ENCODE measurements at places on chromosomes 12 and 14. TPM values are rescaled to one million over a fixed set of nuclear protein-coding genes. Genes with fewer than 3 reads are reported as not detected.

- DNase-seq = no peak
Measured at GRCh38 chr12:52229836-52230343, 3.2 kb upstream of the KRT7 start.

DNA sequence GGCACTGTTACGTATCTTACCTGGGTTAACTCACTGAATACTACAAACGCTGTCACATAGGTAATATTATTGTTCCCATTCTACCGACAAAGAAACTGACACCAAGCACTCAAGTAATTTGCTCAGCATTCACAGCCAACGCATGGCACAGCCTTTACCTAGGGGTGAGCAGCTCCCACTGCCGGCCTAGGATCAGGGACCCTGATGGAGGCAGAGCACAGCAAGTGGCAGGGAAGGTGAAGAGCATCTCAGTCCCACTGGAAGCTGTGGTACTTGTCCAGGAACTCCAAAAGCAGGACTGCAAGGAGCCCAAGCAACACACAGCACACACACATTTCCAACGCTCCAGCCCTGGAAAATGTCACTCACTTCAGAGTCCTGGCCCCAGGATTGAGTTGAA, 111.8 kb upstream of the CDKN3 start:
- no peak for DNase-seq

- peak; percentile 6 for DNase-seq
Measured at GRCh38 chr12:45122768-45123380, 72.0 kb upstream of the DBX2 start.

GRCh38 chr12:63382930-63383329, 231.9 kb upstream of the AVPR1A start:
- no peak for DNase-seq

DNA sequence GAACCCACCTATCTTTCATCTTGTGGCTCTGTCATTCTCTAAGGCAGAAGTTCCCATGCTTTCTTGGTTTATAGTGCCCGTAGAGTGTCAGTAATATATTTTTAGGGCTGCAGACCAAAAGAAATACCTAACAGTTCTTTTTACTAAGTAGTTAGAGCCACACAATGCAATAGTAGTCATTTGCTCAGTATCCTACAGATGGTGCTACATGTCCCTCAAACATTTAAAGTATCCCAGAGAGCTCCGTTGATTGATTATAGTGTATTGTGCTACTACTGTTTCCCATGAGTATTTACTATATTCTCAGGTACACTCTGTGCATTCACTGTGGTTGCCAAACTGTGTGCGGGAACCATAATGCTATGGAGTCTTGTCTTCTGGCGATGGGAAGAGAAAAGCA, 4.7 kb upstream of the PLBD1 start:
- no peak for DNase-seq

- DNase-seq = no peak
Measured at GRCh38 chr12:119088685-119089379, 89.9 kb upstream of the HSPB8 start.

DNA sequence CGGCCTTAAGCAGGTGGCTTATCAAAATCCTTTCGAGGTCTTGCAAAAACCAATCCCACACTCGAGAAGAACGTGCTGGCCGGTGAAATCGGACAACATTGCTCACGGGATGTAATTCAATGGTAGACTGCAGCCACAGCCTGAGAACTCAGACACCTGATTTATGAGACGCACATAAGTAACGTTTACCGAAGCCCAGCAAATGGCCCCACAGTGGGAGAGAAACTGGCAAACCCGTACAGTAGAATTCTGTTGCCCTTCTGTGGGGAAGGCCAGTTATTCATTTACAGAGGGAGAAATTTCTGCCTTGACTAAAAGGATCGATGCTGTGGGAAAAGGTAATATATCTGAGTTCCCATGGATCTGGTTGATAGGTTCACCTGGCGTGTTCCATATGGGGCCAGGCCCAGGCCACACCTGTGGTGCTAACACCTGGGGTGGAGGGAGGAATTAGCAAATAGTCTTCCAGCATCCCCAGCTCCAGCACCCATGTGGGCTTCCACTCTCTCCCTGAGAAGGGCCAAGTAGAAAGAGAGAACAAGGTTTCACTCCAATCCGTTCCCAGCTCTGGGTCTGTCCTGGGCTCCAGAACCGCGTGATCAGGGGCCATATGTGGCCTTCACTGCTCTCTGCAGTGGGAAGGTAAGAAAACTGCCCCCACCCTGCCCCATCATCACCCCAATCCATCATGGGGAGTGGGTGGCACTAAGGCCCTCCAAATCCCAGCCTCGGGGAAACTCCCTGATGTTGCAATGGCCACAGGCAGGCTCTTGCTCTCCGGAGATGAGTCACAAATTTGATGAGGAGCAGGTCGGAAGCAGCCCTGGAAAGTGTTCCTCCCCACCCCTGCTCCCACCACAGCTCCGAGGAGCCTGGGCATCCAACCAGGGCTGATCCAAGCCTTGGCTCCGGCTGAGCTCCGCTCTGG, 12.7 kb downstream of the BDKRB1 start:
- no peak for DNase-seq

GRCh38 chr12:122062832-122063693, 15.5 kb upstream of the MLXIP start:
- peak; percentile 43 for DNase-seq

DNA sequence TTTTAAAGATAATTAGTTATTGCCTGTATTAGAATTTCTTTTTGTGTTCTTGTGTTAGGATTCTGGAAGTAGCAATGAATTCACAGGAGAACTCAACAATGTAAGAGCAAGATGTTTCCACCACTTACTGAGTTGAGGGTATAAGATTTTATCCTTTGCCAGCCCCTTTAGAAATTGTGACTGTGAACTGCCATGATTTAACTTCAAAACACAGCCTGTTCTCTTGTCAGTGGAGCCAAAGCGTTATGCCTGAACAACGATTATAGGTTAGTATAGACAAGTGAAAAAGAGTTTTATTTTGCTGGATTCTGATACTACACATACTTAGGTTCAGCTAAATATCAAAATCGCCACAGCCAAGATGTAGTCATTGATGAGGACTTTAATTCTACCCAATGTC, 101.6 kb downstream of the CRADD start:
- DNase-seq = no peak

DNA sequence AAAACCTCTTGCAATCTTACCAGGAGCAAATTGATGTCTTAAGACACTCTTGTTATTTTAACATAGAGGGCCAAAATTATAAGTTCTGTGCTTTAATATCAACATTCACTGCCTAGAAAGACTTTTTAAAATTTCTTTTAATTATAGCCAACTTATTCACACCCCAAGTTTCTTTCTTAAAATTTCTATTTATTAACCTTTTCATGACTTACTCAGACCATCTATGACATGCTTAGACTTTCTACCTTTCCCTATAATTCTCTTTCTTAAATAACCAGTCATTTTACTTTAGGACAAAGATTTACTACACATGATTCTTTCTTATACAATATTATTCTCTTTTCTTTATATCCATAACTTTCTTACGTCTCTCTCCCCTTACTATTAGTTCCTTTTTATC, 220.4 kb downstream of the NUBPL start:
- no peak for DNase-seq

DNA sequence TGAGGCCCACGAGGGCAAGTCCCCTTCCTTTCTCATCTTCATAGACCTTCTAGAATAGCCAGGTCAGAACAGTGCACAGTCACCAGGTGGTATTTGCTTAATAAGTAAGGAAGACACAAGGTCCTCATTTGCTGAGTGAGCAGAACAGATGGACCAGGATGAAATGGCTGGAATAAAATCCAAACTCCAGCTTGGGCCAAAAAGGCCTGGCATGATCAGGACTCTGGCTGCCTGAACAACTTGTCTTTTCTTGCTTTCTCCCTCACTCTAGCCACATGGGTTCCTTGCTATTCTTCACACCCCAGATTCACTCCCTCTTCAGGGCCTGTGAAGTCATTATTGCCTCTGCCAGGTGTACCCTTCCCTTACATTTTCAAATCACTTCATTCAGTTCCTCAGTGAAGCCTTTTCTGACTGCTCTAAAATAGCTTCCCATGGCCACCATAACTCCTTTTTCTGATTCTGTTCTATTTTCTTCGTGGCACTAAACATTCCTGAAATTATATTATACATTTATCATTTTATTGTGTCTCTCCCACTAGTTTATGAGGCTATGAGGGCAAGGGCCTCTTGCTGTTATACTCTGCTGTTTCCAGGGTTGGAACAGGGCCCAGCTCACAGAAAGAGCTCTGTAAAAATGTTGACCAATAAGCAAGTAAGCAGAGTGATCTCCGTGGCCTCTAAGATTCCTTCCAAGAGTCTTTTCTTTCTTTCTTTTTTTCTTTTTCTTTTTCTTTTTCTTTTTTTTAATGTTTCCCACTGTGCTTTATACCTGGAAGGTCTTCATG, 150.8 kb downstream of the TTC8 start:
- DNase-seq = no peak

- DNase-seq = no peak
Measured at GRCh38 chr12:102950107-102950949, 7.1 kb upstream of the ASCL1 start.

DNA sequence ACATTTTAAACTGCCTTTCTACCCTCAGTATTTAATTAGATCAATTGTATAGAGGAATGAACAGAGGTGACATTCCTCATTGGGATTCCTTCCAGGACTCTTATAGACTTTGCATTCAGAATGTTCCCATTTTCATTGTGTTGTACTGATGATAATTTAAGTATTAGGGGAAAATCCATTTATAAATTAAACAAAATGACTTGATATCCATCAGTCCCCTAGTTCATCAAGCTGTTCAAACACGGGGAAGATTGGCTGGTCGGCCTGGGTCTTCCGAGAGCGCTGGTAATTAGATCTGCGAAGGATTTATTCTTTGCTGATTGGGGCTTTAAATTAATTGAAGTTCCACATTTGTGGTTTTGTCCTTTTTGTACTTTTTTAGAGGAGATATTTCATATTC, 274.0 kb downstream of the EGLN3 start:
- DNase-seq = no peak

DNA sequence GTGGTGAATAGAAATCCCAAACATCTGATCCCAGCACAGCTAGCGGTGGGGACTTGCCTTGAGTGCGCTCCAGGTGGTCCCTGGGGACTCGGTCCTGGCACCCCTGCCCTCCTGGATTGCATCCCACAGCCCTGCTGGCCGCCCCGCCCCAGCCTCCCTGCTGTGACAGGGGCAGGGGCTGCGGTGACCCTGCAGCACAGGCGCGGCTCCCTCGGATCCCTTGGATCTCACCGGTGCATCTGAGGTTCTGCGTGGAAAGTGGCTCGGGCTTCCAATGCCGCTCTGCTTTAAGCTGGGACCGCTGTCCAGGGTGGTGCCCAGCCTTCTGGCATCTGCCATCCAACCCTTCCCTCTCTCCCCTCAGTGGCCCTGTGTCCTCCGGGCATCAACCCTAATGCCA, 16.0 kb downstream of the ANKRD9 start:
- no peak for DNase-seq

GRCh38 chr12:84636801-84637290, 275.8 kb downstream of the SLC6A15 start:
- no peak for DNase-seq

DNA sequence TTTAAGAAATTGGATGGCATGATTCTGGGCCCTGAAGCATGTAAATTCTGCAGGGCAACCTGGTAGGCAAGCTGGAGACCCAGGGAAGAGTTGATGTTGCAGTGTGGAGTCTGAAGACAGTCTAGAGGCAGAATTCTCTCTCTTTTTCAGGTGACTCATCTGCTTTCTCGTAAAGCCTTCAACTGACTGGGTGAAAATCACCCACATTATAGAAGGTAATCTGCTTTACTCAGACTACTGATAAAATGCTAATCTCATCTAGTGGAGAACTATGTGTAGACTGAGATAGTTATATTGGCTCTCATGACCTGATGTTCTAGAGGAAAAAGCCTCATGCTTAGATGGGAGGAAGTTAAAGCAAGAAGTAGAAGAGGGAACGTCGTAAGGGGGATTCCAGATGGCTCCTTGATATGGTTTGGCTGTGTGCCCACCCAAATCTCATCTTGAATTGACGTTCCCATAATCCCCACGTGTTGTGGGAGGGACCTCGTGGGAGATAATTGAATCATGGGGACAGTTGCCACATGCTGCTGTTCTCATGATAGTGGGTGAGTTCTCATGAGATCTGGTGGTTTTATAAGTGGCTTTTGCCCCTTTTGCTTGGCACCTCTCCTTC, 723.8 kb downstream of the BCL11B start:
- no peak for DNase-seq

DNA sequence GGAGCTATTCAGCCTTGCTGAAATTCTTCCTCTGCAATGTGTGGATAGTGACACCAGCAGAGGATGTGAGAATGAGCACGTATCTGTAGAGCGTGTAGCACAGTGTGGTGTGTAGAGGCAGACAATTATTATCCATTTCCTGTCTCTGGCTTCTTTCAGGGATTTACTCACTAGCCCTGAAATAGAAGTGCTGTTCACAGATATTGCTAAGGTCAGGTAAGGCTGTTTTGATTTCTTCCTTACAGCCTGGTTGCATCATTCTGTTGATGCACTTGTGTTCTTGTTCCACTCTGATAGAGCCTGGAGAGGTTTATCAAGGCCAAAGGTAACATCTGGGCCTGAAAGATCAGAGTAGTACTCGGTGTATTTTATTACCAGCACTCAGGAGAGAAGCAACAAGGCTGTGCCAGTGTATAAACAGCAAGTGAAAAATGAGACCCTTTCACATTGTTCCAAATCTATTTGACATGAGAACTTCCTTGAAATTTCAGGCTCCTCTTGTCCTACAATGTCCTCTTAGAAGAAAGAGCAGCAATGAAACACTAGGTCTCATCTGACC, 16.7 kb downstream of the ARG2 start:
- DNase-seq = no peak

GRCh38 chr12:131643631-131644452, 67.0 kb upstream of the SFSWAP start:
- DNase-seq = no peak

- DNase-seq = no peak
Measured at GRCh38 chr12:5012337-5012736, 31.3 kb upstream of the KCNA5 start.

GRCh38 chr14:27190296-27190695, 592.5 kb upstream of the NOVA1 start:
- no peak for DNase-seq

- DNase-seq = no peak
Measured at GRCh38 chr12:94427501-94428381, 31.9 kb downstream of the CEP83 start.

GRCh38 chr12:68841717-68842116, 33.7 kb downstream of the MDM2 start:
- DNase-seq = no peak

Gene ASIC1
- total RNA-seq = not detected

Gene GCH1
- 15.3 TPM for total RNA-seq

Gene SPIC
- not detected for total RNA-seq

Gene RIC8B
- total RNA-seq = 5.7 TPM

Gene DCD
- total RNA-seq = not detected

Gene MUCL1
- total RNA-seq = not detected

Gene FOXG1
- not detected for total RNA-seq

Gene SCN8A
- 0.54 TPM for total RNA-seq

Gene GARIN6
- not detected for total RNA-seq

Gene MMP17
- 3.8 TPM for total RNA-seq

Gene GXYLT1
- total RNA-seq = 3.0 TPM

Gene SUOX
- total RNA-seq = 47.1 TPM

Gene BEGAIN
- total RNA-seq = 0.81 TPM

Gene KRT77
- not detected for total RNA-seq

Gene DNAL1
- 2.4 TPM for total RNA-seq

Gene MSRB3
- 75.9 TPM for total RNA-seq

Gene RNF212B
- total RNA-seq = not detected

Gene ANKS1B
- not detected for total RNA-seq

Data from hematopoietic multipotent progenitor cell (in vitro differentiated cells).